Occipital lobe (tissue), 3 donors: ENCODE measurements at places on chromosomes 13 and 19. TPM values are rescaled to one million over a fixed set of nuclear protein-coding genes. Genes with fewer than 3 reads are reported as not detected.

The ZNF724 gene
- total RNA-seq, result 24.8 TPM

The KCNRG gene
- 20.7 TPM for total RNA-seq

The ZNF584 gene
- 14.3 TPM for total RNA-seq

The FXYD7 gene
- 24.0 TPM for total RNA-seq

The FCAR gene
- not detected for total RNA-seq

The ZNF667 gene
- 24.5 TPM for total RNA-seq

The PTPRH gene
- total RNA-seq, result 0.47 TPM

The NLRP9 gene
- not detected for total RNA-seq

The MYH14 gene
- 0.94 TPM for total RNA-seq

The RFXAP gene
- total RNA-seq, result 9.2 TPM

The DCLK1 gene
- total RNA-seq, result 385 TPM

The GJB2 gene
- total RNA-seq, result 3.1 TPM

The GPC6 gene
- 9.8 TPM for total RNA-seq

The PSG1 gene
- not detected for total RNA-seq

The GMIP gene
- 14.3 TPM for total RNA-seq

The NTN5 gene
- total RNA-seq, result not detected

The AXL gene
- total RNA-seq, result 9.2 TPM

The CD22 gene
- total RNA-seq, result not detected

The KLK12 gene
- total RNA-seq, result not detected
